ENCODE measurements at places on chromosomes 5 and 9. TPM values are rescaled to one million over a fixed set of nuclear protein-coding genes. Genes with fewer than 3 reads are reported as not detected.

- DNase-seq, result no peak
- H3K36me3 ChIP-seq, result no peaks in the 10 kb centered on the region
- no peak overlapping the region for H3K4me3 ChIP-seq
- H3K4me1 ChIP-seq, result no peaks in the 10 kb centered on the region
- no peaks in the 10 kb centered on the region for H3K27me3 ChIP-seq
- H3K27ac ChIP-seq, result no peak overlapping the region
Measured at GRCh38 chr5:164627021-164627420, 1121.6 kb downstream of the MAT2B start.

DNA sequence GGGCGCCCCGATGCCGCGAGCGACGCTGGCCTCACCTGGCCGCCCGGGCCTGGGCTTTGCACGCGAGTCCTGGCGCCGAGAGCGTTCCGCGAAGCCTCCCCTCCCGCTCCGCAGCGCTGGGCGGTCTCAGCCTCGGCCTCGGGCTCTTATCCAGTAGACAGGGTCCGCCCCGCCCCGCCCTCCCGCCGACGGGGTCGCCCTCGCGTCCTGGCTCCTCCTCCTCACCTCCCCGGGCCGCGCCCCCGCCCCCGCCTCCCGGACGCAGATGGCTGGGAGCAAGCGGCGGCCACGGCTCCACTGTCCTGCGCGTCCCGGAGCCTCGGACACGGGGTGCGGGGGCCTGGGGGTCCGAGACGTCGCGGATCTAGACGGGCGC is at the start of gene SLC6A3:
TSS of gene SLC6A3 (minus strand) at position 128 of the 376 bp plus-strand sequence. CDS start 2,243 bp downstream, outside the sequence.
- no peaks in the 10 kb centered on the region for H3K36me3 ChIP-seq
- no peak for DNase-seq
- no peaks in the 10 kb centered on the region for H3K4me1 ChIP-seq
- H3K4me3 ChIP-seq, result no peak within 1 kb of the TSS
- no peak within 1 kb of the TSS for H3K27ac ChIP-seq
- peaks cover 46% of the 10 kb centered on the region for H3K27me3 ChIP-seq

- no peak overlapping the region for H3K27ac ChIP-seq
- no peak overlapping the region for H3K4me3 ChIP-seq
- DNase-seq, result peak; percentile 67
- H3K36me3 ChIP-seq, result peaks cover 36% of the 10 kb centered on the region
Measured at GRCh38 chr5:179870403-179870903, 11.8 kb upstream of the MRNIP start.

TLR4 gene
- not detected for total RNA-seq

- H3K4me1 ChIP-seq, result peaks cover 12% of the 10 kb centered on the region
- no peak overlapping the region for H3K27ac ChIP-seq
- no peak overlapping the region for H3K4me3 ChIP-seq
- no peak for DNase-seq
- H3K27me3 ChIP-seq, result peaks cover 4% of the 10 kb centered on the region
- H3K36me3 ChIP-seq, result no peaks in the 10 kb centered on the region
Measured at GRCh38 chr9:99885747-99886146, 20.7 kb upstream of the STX17 start.

DNA sequence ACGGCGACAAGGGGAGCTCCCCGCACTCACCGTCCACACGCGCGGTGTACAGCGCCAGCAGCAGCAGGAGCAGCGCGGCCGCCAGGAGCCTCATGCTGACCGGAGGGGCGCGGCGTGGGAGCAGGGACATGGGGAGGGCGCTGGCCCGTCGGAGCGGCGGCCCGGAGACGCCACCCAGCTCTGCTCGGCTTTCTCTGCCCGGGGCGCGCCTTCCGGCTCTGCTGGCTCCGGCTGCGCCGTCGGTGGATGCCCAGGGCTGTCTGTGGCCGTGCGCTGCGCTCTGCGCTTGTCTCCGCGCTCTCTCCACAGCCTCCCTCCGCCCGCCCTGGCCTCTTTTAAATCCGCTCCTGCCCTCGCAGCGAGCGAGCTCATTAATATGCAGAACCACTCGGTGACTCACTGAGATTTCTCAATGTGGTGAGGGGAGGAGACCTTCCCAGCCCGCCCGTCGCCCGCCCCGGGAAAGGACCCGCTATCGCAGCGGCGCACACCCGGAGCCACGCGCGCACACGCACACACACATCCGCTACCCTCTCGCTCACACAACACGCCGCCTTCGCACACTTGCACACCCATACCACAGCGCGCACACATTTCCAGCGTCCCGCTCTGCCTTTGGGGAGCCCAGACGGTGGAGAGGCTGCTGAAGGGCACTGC is at the start of gene CXCL14:
TSS of gene CXCL14 (minus strand) at position 307 of the 657 bp plus-strand sequence. CDS start at position 94, 213 bp downstream.
- no peak for DNase-seq
- H3K4me1 ChIP-seq, result no peaks in the 10 kb centered on the region
- no peak within 1 kb of the TSS for H3K27ac ChIP-seq
- no peaks in the 10 kb centered on the region for H3K36me3 ChIP-seq
- H3K4me3 ChIP-seq, result no peak within 1 kb of the TSS
- peaks cover 55% of the 10 kb centered on the region for H3K27me3 ChIP-seq

DNA sequence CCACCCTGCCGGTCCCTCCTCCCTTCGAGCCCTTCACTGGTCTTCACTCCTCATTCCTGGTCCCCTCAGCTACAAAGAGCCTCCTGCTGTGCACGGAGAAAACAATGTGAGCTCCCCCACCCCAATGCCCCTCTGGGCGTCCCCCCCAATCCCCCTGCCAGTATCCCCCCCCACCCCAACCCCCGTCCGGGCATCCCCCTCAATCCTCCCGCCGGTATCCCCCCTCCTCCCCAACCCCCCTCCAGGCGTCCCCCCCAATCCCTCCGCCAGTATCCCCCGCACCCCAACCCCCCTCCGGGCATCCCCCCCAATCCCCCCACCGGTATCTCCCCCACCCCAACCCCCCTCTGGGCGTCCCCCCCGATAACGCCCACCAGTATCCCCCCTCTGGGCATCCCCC is 42.8 kb downstream of the EXD3 start:
- no peak overlapping the region for H3K4me3 ChIP-seq
- H3K27ac ChIP-seq, result no peak overlapping the region
- DNase-seq, result no peak

DNA sequence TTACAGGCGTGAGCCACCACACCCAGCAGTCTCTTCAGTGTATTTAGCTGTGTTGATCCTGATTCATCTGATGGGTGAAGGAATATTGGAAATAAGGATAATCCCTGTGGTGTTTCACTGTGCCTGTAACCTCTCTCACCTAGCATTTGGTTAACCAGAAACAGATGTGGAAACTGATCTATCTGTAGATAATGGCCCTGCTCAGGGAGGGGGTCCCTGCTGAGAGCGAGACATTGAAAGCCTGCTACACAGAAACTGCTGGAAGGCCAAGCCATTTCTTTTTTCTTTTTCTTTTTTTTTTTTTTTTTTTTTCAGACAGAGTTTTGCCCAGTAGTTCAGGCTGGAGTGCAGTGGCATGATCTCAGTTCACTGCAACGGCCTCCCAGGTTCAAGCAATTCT is 28.4 kb downstream of the QRFP start:
- no peak overlapping the region for H3K4me3 ChIP-seq
- no peak overlapping the region for H3K27ac ChIP-seq
- no peak for DNase-seq
- peaks cover 4% of the 10 kb centered on the region for H3K36me3 ChIP-seq
- no peaks in the 10 kb centered on the region for H3K27me3 ChIP-seq
- no peaks in the 10 kb centered on the region for H3K4me1 ChIP-seq

- H3K27me3 ChIP-seq, result peaks cover 6% of the 10 kb centered on the region
- no peak overlapping the region for H3K27ac ChIP-seq
- DNase-seq, result peak; percentile 71
- H3K4me1 ChIP-seq, result no peaks in the 10 kb centered on the region
- H3K4me3 ChIP-seq, result no peak overlapping the region
Measured at GRCh38 chr9:98536542-98537173, 172.1 kb downstream of the GABBR2 start.

Measured in activated CD4-positive, alpha-beta T cell treated with anti-CD3 and anti-CD28 coated beads, Interleukin-2, amount 10 ng/mL, durations not matched to agents 24 days and 14 days (primary cell).